Uterus (tissue), 4 donors: ENCODE measurements at places on chromosomes 1 and 21. TPM values are rescaled to one million over a fixed set of nuclear protein-coding genes. Genes with fewer than 3 reads are reported as not detected.

DNA sequence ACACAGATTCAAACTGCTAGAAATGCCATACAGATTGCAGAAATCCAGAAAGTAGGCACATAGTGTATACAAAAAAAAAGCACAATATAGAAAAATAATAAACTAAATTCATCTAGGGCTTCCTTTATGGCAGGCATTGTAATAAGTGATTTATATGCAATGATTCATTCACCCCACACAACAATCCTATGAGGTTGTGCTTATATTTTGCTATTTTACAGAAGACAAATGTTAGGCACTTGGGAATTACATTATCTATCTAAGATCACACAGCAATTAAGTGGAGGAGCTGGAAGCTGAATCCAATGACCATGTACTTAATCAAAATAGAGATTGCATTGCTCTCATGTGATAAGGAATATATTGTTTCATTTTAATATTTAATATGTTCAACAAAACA lies 225.7 kb upstream of the KCNK2 start:
- no peak for DNase-seq

Gene RHEX
- 3.6 TPM for total RNA-seq

- DNase-seq: no peak
Observed at GRCh38 chr1:40141878-40142535, 19.2 kb upstream of the RLF start.

DNA sequence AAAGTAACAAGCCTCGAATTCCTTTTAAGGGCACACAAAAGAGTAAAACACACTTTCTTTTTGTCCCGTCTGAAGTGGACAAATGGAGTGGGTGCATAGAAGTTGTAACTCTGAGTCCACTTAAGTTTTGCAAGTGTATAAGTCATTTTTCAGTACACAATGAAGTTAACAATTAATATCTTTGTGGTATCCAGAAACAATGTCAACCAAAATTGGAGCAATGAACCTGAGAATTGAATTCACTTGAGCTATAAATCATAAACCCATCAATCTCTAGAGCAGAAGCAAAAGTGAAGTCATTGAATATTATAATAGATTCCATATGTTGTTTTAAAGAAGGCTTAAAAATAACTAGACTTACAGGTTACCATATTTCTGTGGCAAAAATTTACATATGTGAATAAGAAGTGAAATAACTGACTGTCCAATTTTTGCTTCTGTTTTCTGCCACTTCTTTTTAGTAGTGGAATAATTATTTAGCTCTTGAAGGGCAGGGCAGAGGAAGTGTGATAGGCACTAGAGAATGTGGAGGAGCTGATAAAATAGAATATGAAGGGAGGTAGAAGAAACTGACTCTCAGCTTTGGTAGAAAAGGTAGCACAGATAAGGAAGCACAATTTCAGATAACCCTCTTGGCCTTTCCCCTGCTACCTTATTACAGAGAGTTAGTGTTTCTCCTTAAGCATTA lies 73.9 kb upstream of the RGL1 start:
- no peak for DNase-seq

DNA sequence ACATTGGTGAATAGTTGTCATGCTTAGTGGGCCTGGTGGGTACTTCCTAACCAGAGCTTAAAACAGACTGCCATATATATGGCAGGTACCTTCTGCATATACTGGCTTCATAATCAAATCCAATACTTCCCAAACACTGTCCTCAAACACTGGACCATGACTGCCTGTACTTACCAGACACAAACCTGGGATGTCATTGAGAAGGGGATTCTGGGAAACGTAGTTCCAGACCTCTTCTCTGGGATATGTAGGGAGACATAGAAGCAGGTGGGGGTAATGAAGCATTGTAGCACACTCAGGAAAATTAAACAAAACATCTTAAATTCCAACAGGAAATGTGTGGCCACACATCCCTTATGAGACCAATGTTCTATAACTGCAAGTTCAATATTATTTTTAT lies 76.5 kb upstream of the ADAMTS5 start:
- no peak for DNase-seq

Gene RBBP5
- total RNA-seq: 29.7 TPM

Gene PIK3C2B
- total RNA-seq: 56.0 TPM

Gene TMEM240
- total RNA-seq: not detected

Gene MAEL
- total RNA-seq: not detected

- DNase-seq: peak; percentile 12
Observed at GRCh38 chr1:54558434-54559030, 10.5 kb downstream of the ACOT11 start.

Gene CYP4X1
- 4.1 TPM for total RNA-seq

GRCh38 chr1:37097731-37098130 lies 63.4 kb upstream of the GRIK3 start:
- DNase-seq: no peak

DNA sequence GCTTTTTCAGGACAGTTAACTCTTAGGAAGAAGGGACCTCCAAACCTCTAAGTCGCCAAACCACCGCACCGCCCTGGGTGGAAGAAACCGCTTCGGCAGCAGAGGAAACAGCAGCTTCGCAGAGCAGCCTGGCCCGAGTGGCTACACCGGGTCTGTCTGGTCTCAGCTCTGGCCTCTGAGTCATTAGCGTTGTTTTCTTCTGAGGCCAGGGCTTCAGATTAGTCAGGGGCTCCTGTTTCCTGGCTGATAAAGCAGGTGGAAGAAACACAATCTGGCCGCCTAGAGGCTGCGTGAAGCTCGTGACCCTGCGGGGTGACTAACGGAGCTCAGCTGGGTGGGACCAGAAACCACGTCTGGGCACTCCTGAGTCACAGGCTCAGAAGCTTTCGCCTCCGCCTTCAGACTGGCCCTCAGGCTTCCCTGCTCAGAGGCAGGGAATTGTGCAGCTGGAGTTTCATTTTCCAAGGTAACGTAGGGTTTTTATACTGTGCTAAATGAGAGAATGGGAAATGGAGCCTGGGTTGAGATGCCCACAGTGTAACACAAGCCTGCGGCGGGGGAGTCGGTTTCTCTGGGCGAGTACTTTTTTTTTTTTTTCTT lies 44.9 kb downstream of the CHAF1B start:
- peak; percentile 88 for DNase-seq

- no peak for DNase-seq
Observed at GRCh38 chr1:185843297-185843869, 109.2 kb downstream of the HMCN1 start.

Gene AK5
- total RNA-seq: 0.88 TPM

Gene MXRA8
- total RNA-seq: 86.1 TPM

DNA sequence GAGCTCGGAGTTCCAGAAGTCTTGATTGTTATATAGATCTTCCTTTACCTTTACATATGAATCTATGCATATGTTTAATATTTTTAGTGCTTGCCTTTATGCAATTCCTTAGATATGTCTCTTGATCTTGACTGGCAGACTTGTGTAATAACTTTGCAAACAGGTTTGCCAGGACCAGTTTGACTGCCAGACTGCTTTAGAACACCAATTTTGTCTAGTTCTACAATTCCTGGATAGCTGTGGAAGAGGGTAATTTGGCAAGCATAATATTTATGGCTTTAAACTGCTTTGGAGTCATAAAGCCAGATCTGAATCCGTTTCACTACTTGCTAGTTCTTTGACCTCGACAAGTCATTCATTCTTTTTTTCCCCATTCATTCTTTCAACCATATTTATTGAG lies 250.0 kb downstream of the FAF1 start:
- DNase-seq: no peak

DNA sequence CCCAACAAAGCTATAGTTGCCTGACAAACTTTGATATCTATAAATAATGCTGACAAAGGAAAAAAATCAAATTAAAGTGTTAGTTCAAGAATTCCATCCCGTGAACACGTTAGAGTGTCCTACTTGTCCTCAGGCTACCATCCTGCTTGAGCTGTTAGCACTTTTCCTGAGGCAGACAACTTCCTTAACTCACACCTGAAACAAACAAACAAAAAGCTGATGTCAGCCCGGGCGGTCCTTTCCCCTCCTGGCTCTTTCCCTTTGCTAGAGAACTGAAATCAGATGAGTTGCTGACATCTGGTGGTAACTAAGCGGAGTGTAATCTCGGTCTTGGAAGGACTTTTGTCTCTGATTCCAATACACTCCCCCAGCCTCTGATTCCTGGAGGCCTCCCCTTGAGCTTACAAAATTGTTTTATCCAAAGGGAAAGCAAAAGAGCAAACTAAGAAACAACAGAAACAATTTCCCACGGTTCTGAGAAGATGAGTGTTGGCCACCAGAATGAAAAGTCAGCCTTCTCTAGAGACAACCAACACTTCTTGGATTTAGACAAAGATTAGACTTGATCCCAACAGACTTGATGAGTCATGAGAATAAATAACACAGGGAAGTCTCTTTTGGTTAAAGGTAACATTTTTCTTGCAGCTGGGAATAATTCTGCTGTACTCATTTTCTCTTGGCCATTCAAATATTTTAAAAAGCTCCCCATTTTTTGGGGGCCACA lies 135.4 kb downstream of the PROX1 start:
- peak; percentile 19 for DNase-seq

DNA sequence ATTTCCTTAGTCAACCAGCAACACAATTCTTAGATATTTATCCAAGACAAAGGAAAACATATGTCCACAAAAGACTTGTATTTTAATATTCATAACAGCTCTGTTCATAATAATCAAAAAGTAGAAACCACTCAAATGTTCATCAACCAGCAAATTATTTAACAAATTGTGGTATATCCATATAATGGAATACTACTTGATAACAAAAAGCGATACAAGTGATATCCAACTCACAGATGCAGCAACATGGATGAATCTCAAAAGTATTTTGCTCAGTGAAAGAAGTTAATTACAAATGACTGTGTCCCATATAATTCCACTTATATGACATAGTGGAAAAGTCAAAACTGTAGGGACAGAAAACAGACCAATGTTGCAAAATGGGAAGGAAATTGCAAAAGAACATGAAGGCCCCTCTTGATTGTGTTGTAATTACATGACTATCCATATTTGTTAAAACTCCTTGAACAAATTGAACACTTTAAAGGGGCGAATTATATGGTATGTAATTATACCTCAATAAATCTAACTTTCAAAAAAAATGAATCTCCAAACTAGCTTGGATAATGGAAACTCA lies 116.9 kb downstream of the EDEM3 start:
- no peak for DNase-seq
